ENCODE measurements at places on chromosomes 2 and 18.

DNA sequence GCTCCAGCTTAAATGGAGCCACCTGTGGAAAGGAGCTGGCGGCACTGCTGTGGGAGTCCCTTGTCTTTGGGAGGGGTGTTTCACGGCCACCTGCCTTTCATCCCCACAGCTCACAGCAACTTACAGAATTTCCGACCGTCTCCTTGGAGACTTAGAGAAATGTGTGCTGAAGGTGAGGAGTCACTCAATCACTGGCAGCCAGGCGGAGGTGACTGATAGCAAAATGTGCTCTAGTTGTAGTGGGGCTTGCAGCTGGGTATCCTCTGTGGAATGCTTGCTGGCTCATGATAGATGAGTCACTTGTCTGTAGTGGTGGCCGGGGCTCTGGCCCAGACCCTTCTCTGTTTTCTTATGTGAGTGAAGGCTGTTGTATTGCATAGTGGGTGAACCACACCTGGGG, 110.7 kb downstream of the SH3RF3 start:
- DNase-seq: no peak

- DNase-seq: no peak
Measured at GRCh38 chr2:205166745-205167144, 515.6 kb upstream of the NRP2 start.

- no peak for DNase-seq
Measured at GRCh38 chr2:239673641-239674040, 272.8 kb upstream of the HDAC4 start.

GRCh38 chr2:190659553-190659952, 10.7 kb downstream of the NAB1 start:
- no peak for DNase-seq

DNA sequence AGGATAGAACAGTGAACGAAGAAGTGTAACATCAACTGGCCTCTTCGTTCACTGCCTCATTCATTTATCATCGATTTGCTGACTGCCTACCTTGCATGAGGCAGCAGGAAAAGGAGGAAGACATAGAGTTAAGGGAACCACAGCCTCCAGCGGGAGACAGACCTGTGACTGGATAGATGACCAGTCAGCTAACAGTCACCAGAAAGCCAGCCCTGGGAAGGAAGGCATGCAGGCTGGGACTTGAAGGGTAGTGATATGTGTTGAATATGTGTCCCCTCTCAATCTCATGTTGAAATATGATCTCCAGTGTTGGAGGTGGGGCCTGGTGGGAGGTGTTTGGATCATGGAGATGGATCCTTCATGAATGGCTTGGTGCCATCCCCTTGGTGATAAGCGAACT, 58.3 kb downstream of the CTIF start:
- no peak for DNase-seq

DNA sequence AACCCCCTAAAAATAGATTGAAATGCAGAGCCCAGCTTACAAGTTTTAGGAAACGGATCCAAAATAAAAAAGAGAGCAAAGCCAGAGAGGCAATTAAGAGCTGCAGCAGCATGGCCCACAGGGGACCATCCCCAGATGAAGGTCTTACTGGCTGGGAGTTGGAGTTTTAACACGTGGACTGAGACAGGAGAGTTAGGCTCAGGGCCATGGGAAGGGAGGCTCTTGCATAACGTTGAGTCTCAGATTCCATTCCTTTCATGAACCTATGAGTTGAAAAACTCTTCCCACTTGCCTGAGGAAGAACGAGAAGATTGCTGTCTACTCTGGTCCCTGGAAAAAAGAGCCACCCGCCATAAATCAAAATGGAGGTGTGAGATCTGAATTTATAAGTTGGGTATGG, 101.8 kb upstream of the NDUFV2 start:
- no peak for DNase-seq

DNA sequence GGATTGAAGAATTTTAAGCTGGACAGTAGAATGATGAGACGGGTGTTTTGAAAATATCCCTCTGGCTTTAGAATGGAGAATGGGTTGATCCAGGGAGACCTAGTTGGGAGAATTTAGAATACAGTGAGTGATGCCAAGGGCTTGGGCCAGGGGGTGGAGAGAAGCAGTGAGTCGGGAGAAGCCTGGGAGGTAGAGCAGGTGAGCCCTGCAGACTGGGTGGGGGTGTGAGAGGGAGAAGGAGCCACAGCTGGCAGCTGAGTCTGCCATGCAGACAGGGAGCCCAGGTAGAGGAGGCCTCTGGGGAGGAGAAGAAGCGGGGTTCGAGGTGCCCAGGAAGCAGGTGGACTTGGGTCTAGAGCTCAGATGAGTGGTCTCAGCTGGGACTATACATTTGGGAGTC, 18.2 kb downstream of the CREG2 start:
- no peak for DNase-seq

GRCh38 chr2:240739797-240740196, 48.1 kb downstream of the AQP12A start:
- DNase-seq: no peak

- no peak for DNase-seq
Measured at GRCh38 chr2:73177645-73178255, 24.6 kb upstream of the NOTO start.

DNA sequence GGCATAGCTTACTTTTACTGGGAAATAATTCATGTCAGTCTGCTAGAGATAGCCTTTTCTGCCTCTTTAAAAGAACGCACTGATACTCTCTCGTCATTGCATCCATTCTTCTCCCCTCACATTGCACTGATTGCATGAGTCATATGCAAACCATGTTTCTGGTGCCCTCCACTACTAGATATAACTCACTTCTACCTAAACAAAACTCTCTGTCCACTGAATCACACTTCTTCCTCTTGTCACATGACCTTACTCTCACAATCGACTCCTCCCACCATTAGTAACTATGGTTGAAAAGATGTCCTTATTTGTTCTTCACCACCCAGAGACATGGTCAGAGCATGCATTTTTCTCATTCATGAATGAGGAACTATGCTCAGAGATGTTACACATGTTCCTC, 158.0 kb downstream of the CSRNP3 start:
- no peak for DNase-seq

DNA sequence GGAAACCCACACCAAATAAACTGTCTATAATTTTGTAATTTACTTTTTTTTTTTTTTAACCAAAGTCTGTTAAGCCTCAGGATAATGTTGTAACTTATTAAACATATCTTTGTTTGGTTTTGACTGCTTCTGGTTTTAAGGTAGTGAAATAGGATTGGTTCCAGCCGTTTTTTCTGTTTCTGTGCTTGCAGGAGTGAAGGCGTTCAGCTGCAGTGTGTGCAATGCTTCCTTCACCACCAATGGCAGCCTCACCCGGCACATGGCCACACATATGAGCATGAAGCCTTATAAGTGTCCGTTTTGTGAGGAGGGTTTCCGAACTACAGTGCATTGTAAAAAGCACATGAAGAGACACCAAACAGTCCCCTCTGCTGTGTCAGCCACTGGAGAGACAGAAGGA, 93.1 kb downstream of the ZNF236 start:
- DNase-seq: no peak

- DNase-seq: peak; percentile 44
Measured at GRCh38 chr2:10331027-10331701, 28.5 kb downstream of the HPCAL1 start.

DNA sequence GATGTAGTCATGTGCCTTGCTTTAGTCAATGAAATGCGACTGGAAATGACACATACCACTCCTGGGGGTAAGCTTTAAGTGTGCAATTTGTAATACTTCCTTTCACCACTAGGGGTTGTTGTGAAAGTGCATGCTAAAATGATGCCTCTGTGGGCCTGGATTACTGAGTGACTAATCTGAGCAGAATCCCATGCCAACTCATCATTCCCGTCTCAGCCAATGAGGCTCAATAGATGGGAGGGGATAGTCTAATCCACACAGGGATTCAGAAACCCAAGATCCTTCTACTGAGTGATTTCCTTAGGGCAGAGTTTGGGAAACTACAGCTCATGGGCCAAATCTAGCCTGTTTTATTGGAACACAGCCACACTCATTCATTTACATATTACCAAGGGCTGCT, 54.0 kb downstream of the HRH4 start:
- no peak for DNase-seq

GRCh38 chr2:42794271-42795046, 2.1 kb upstream of the HAAO start:
- no peak for DNase-seq

GRCh38 chr2:41719756-41720155, 328.1 kb upstream of the PKDCC start:
- DNase-seq: no peak

DNA sequence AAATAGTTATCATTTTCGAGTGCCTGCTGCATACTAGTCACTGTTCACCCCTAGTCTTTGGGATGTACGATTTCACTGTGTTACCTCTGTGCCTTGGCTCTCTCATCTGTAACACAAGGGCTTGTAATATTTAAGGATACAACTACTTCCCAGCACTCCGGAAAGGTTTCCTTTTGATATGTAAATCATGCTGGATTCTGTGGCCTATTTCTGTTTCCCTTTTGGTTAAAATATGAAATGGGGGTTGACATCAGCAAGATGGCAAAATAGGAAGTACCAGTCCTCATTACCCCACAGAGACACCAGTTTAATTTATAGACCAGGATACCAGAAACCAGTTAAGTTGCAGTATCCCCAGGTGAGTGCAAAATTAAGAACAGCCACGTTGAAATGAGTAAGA, 23.5 kb downstream of the PSMG2 start:
- no peak for DNase-seq

DNA sequence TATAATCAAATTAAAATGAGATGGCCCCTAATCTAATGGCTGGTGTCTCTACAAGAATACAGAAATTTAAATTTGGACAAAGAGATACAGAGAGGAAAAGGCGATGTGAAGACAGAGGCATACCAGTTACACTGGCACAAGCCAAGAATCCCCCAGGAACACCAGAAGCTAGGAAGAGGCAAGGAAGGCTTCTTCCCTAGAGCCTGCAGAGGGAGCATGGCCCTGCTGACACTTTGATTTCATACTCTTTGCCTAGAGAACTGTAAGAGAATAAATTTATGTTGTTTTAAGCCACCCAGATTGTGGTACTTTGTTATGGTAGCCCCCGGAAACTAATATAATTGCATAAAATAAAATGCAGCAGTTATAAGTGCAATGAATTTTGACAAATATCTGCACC, 671.4 kb downstream of the MBD2 start:
- DNase-seq: no peak

- DNase-seq: no peak
Measured at GRCh38 chr2:182716650-182716979, 558 bp downstream of the DNAJC10 start.

GRCh38 chr2:165082479-165082878, 121.4 kb downstream of the SCN3A start:
- DNase-seq: no peak

DNA sequence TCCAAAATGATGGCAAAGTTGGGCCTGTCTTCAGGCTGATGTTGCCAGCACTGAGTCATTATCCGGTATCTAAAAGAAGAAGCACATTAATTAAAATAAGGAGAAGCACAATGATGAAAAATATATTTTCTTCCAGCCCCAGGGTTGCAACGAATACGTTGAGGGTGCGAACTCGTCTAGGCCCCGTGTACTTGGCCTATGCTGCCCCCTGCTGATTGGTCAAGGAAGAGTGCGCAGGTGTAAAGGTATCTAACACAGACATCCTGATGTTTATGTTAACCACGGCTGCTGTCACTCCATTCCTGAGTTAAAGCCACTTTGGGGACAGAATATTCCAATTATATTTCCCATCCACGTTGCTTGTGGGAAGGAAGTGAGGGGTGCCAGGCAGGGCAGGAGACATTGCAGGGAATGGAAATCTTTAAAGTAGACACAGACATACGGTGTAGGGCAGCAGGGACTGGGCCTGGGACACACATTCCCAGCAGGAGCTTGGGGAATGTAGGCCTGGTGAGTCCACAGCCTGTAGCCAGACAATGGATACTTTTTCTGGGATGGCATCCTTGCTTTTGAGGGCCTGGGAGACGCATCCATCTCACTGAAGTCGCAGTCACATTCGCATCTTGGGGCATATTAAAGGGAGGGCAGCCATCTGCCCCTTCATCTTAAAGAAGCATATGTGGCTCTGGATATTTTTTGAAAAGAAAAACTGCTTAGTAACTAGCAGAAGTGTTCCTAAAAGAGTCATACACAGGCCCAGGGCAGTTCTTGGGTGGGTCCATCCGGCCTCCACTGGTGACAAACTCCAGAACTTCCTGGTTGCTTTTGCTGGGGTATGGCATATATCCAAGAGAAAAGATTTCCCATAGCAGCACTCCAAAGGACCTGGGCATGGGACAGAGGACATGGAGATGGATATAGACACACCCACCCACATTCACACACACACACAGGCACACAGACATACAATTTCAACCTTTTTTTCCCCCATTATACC, 81.9 kb downstream of the CLIP4 start:
- peak; percentile 52 for DNase-seq

DNA sequence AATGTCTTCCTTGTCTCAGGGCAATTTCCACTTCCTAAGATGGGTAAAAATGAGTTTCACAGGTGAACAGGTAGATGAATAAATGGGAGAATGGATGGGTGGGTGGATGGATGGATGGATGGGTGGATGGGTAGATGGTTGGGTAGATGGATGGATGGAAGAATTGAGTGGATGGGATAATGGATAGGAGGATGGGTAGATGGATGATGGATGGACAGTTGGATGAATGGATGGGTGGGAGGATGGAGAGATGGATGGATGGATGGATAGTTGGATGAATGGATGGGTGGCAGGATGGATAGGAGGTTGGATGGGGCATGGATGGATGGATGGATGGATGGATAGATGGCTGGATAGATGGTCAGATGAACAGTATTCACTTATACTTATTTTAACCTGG, 90.9 kb downstream of the LRRC30 start:
- no peak for DNase-seq

- DNase-seq: no peak
Measured at GRCh38 chr2:156593594-156593921, 157.4 kb downstream of the GPD2 start.

GRCh38 chr2:3491306-3491705, 28.0 kb downstream of the ADI1 start:
- DNase-seq: no peak

- DNase-seq: no peak
Measured at GRCh38 chr2:28096421-28096820, 205.9 kb downstream of the BABAM2 start.

DNA sequence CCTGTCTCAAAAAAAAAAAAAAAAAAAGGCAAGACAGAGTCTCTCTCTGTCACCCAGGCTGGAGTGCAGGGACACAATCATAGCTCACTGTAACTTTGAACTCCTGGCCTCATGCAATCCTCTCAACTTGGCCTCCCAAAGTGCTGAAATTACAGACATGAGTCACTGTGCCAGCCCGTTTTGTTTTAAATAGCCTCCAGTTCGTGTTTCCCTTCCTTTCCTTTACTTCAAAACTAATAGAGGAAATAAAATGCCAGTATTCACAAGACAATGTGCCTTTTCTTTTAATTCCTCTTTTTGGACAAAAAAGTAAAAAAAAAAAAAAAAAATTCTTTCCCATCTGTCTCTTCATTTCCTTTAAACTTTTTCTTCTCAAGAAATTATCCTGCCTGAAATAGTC, 54.5 kb upstream of the ACMSD start:
- DNase-seq: no peak

DNA sequence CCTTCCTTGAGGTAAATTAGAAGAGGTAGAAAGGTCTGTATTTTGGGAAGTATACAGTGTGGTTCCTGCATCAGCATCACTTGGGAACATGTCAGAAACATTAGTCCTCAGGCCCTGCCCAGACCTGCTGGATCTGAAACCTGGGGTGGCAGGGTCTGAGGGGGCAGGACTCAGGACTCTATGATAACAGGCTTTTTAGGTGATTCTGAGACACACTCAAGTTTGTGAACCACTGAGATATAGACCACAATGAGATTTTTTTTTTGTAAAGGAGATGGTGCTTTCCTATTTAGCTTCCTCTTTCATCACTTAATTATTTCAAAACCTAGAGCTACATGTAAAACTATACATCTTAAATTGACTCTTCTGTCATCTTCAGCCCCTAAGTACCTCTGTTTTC, 262.7 kb upstream of the SPOPL start:
- DNase-seq: no peak
